ENCODE measurements at places on chromosomes 12 and 14.

- no peak for DNase-seq
Observed at GRCh38 chr14:104200106-104200505, 61.7 kb downstream of the KIF26A start.

GRCh38 chr14:78363008-78363407, 192.8 kb downstream of the NRXN3 start:
- DNase-seq, result no peak

GRCh38 chr12:26748412-26748740, 84.6 kb downstream of the ITPR2 start:
- DNase-seq, result no peak

- peak; percentile 8 for DNase-seq
Observed at GRCh38 chr14:26730929-26731618, 133.2 kb upstream of the NOVA1 start.

GRCh38 chr14:98994561-98994960, 277.4 kb downstream of the BCL11B start:
- no peak for DNase-seq

DNA sequence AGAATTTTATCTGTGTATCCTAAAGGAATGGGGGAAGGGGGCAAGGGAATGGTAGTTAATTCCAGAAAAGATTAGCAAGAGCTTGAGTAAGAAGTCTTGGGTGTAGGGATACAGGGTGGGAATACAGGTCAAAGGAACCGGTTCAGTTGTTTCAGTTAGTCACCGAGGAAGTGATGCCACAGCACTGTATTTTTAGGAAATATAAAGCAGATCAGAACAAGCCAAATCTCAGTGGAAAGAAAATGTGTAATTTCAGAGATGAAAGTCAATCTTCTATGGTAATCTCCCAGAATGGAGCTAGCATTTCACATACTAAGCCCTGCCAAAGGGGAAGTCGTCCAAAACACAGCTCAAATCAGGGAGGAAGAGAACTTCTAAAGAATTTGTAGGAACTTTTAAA, 4.7 kb upstream of the TUBA1C start:
- no peak for DNase-seq

DNA sequence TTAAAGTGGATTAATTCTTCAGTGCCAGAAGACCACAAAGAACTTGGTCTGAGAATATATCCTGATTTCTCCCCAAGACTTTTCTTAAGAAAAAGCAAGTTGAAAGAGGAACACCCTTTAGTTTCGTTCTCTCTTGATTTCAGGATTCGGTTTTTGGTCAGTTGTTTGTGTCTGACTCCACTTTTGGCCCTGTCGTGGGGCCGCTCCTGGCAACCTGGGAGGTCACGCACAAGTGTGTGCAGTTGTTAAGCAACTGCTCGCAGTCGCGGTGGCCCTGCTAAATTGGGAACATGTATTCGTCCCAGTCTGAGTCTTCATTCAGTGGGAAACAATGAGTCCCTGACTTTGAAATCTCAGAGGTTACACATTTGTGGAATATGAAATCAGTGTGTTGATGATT, 68.7 kb downstream of the RGS6 start:
- no peak for DNase-seq
